ENCODE measurements at places on chromosomes 2 and 18.

DNA sequence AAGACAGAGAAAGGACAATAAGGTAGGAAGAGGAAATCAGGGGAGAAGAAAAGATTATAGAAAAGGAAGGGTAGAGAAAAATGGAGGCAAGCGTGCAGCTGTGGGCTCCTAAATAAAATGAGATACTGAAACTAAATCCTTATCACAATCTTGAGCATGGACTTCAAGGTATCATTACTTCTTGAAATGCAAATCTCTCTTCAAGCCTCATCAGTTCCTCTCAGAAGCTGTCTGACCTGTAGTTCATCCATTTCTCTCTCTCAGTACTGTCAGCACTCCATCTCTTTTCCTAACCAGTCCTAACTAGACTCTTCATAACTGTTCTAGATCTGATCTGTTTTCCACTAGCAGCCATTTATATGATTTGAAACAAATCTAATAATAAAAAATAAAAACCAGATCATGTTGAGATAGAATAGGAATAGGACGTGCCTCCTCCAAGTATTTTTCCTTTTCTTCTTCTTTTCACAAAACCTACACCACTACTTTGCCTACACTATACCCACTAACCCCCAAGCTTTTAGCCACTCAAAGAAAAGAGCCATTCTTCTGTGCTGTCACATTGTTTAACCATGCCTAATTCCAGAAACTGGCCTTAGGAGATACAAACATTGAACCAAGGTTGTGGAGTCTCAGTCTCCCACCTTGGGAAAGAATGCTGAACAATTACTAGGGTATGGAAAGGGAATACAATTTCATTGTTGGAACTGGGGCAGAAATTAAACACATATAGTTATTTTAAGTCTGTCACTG lies 21.1 kb downstream of the BABAM2 start:
- DNase-seq: no peak

- DNase-seq: peak; percentile 71
Measured at GRCh38 chr2:162174746-162175145, 22.7 kb upstream of the GCG start.

DNA sequence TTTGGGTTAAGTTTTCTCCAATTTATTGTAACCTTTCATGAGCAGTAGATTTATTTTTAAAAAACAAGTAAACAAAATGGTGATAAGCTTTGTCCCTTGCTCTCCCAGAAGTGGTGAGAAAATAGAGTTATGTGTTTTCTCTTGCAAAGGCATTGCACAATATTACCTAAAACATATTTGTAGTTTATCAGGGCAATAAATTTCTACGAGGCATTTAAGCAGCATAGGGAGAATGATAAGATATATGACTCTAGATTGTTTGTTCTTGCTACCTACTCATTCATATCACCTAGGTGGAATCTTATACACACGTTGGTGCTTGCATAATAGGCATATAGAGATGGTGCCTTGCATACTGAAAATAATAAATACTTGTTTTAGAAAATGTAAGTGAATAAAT lies 201.7 kb downstream of the MYO1B start:
- DNase-seq: no peak

GRCh38 chr2:19035238-19035637 lies 323.2 kb downstream of the OSR1 start:
- DNase-seq: no peak

GRCh38 chr2:109690822-109691541 lies 76.8 kb downstream of the SOWAHC start:
- peak; percentile 23 for DNase-seq

GRCh38 chr2:69086466-69086865 lies 73.5 kb downstream of the ANTXR1 start:
- no peak for DNase-seq

DNA sequence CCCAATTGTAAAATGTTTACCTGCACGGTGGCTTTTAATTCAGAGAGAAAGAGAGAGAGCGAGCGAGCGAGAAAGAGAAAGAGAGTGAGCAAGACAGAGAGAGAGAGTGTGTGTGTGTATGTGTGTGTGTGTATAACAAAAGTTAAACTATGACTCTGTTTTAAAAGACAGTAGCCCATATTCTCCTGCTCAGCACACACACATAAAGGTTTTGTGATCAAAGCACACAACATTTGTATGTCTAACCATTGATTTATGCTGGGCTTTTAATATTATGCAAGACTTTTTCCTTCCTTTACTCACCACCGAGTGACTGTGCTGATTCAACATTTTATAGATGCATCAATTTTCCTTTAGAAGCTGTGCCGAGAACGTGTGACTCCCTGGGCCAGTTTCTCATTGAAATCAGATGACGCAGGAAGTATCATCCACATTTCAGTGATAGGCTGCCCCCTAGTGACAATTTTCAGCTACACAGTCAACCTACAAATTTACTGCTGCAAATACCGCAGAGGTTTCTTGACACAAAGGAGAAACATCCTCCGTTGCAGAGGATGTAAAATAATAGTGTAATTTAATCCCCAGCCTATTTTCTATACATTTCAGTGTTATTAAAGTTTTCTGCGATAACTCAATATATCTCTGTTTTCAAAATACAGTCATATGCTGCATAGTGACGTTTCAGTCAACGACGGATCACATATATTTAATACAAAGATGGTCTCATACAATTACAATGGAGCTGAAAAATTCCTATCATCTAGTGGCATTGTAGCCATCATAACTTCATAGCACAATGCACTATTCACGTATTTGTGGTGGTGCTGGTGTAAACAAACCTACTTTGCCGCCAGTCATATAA lies 165.9 kb upstream of the TANK start:
- peak; percentile 90 for DNase-seq

- no peak for DNase-seq
Measured at GRCh38 chr18:12891561-12891960, 7.5 kb upstream of the PTPN2 start.

- DNase-seq: no peak
Measured at GRCh38 chr2:98501876-98502275, 57.2 kb downstream of the INPP4A start.

- DNase-seq: no peak
Measured at GRCh38 chr18:57918601-57919000, 115.5 kb upstream of the ATP8B1 start.

DNA sequence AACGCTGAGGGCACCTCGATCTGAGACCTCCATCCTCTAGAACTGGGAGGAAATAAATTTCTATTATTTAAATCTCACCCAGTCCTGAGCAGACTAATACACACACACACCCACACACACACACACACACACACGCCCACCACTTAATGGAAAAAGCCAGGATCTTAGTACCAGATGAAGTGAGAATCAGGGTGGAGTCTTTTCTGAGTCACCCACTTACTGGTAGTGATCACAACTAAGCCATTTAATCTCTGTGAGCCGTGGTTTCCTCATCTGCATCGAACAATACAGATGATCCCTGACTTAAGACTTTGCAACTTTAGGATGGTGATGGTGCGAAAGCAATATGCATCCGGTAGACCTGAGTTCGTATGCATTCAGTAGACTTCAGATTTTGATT lies 18.6 kb downstream of the THNSL2 start:
- DNase-seq: no peak

DNA sequence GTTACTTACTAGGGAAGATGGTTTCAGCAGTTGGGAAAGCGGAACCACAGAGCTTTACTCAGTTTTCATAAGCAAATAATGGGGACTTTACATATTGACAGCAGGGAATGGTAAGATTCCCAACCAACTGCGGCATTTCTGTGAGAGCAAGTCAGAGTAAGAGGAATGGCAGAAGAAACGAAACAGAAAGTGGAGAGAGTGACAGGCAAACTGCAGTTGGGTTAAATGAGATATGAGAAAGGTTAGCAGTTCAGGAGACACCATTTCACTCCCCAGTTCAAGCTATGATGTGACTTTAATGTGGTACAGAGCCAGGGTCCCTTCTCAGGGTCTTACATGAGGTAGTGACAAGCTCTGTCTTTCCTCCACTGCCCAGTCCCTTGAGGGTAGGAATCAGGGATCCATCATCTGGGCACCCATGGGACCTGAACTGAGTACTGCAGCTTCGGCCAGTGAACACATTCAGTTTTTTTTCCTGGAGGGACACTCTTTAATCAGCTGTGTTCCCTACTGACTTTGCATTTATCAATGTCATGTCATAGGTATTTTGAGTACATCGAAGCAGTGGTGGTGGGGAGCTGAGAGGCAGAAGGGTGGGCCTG lies 33.0 kb upstream of the GREB1 start:
- no peak for DNase-seq

GRCh38 chr2:179447839-179448447 lies 183.3 kb upstream of the SESTD1 start:
- no peak for DNase-seq

DNA sequence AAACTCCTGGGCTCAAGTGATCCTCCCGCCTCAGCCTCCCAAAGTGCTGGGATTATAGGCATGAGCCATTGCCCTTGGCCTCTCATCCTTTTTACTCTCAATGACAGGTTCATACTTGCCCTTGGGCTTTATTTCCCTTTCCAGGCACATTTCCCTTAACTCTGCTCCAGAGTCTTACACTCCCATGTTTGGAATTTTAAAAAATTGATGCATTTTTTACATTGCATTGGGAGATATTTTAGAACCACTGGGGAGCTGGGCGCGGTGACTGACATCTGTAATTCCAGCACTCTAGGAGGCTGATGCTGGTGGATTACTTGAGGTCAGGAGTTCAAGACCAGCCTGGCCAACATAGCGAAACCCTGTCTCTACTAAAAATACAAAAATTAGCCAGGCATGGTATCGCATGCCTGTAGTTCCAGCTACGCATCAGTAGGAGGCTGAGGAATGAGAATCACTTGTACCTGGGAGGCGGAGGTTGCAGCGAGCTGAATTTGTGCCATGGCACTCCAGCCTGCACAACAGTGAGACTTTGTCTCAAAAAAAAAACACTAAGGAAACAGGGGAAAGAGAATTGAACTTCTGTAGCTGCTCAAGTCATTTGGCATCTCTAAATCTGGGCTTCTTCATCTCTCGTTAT lies 18.2 kb downstream of the TGIF1 start:
- DNase-seq: no peak

DNA sequence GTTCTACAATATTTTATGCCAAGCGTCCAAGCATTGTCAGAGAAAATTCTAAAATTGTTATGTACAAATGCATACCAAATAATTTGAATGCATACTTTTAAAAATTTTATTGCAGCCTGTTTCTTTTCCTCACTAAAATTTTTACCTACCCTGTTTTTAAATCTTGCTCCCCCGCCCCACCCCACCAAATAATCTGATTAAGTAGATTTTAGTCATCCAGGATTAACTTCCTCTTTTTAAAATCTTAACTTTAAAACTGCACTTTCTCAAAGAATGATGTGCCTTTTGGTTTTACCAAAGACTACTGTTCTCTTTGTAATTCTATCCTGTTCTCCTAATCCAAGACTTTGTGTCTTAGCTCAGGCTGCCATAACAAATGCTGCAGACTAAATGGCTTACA lies 269.4 kb upstream of the FN1 start:
- no peak for DNase-seq

- DNase-seq: no peak
Measured at GRCh38 chr2:80293039-80293438, 11.5 kb downstream of the LRRTM1 start.

GRCh38 chr2:15768615-15769014 lies 171.7 kb upstream of the MYCN start:
- no peak for DNase-seq

DNA sequence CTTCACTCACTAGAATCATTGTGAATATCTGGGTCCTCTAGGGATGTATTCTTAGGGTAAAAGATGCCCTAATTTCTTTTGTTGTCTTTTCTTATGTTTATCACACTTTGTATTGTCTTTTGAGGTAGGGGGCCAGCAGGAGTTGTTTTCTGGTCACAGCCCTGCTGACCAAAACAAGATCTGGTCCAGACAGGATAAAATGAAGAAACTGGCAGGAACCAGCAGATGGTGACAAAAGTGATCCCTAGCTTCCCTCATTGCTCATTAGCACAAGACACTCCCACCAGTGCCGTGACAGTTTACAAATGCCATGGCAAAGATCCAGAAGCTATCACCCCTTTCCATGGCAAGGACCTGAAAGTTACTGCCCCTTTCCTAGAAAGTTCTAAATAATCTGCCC lies 81.7 kb upstream of the CCDC85A start:
- no peak for DNase-seq

DNA sequence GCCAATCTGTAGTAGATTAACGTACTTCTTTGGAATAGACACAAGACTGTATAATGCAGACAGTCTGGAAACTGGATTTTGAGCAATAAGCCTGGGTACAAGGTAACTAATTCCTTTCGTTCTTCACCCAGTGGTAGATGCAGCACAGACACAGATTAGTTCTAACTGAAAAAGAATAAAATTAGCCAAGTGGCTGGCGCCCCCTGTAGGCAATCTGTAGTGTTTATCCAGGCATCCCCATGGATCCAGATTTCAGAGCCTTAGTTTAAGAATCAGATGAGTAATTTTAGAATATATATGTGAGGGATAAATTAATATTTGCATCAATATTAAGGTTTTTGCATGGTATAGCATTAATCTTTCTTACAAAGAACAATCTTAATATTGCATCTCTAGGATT lies 563.9 kb downstream of the DCC start:
- DNase-seq: peak; percentile 18

DNA sequence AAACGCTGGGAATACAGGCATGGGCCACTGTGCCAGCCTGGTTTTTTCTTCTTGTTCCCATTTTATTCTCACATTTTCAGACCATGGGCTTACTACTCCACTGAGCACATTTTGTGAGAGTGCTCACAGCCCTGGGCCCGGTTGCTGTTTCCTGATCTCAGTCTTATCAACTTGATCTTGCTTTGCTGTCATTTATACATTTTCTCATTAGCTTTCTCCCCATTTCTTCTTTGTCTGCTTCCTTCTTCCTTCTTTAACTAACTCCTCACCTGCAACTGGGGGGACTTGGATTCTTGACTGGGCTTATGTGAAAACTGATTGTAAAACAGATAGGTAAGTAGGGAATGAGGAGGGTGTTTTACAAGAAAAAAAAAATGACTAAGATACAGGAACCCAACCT lies 117.3 kb downstream of the PLB1 start:
- DNase-seq: no peak

GRCh38 chr2:8831516-8831915 lies 5.9 kb downstream of the KIDINS220 start:
- no peak for DNase-seq

GRCh38 chr2:197358931-197359330 lies 48.4 kb upstream of the ANKRD44 start:
- no peak for DNase-seq

- no peak for DNase-seq
Measured at GRCh38 chr18:25171334-25171733, 180.6 kb downstream of the ZNF521 start.

DNA sequence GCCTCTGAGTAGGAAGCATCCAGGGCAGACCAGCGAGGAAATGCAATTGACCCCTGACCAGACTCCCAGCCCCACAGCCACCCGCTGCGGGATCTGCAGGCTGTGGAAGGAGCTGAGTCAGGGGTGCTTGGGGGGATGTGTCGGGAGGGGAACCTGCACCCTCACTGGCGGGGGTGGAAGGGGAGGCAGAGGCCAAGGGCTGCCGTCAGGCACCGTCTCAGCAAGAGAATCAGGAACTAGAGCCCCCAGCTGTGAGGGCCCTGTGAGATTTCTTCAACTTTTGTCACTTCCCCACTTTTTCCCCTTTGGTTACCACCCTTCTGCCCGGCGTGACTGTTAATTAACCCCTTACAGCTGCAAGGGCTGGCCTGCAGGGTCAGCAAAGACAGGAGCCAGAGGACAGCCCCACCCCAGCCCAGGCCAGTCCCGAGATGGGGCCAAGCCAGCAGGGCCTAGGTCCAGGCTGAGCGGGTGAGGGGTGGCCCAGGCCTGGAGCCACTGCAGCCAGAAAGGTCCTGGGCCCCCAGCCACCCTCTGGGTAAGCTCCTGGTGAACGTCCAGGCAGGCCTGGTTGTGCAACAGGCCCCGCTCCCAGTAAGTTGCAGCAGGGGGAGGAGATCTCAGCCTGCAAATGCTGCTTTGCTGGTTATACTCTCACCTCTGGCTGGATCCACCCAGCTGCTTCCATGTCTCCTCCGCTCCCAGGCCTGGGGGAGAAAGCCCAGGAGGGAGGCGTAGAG lies 147.0 kb upstream of the ID2 start:
- DNase-seq: no peak
